ENCODE measurements at places on chromosomes 1 and 21.

GRCh38 chr1:88284066-88284465 lies 400.0 kb upstream of the PKN2 start:
- DNase-seq = no peak

- DNase-seq = no peak
These were observed 306.4 kb downstream of the DUSP10 start for GRCh38 chr1:221435504-221435904.

GRCh38 chr1:38512789-38513188 lies 346.8 kb downstream of the RRAGC start:
- DNase-seq = no peak

DNA sequence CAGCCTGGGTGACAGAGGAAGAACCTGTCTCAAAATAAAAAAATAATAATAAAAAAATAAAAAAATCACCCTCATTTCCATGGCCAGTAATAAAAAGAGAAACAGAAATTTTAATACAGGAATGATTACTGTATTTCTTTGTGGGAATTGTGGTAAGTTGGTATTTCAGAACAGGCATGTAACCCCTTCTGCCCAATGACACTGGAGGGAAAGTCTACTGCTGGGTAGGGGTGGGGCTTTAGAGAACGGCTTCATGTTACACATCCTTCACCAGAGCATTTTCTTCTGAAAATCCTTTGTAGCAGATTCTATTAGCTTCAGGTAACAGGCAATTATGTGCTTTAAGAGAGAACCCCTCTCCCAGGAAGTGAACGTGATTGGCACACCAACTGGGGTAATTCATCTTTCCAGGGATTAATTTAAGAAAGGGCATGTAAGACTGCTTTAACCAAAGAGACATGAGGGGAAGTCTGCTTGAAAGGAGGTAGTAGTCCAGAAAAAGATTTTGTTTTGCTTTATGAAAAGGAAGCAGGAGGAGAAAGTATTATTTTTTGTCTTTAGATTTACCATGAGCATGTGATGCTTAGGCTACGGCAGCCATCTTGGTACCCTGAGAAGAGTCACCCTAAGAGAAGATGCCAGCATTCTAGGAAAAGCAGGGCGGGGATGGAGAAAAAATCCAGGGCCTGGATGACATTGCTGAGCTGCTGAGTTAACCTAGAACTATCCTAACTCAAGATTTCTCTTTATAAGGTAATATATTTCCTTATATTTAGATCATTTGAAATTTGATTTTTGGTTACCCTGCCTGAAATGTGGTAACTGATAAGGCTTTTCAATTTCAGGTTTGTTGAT lies 57.7 kb upstream of the DPT start:
- no peak for DNase-seq

GRCh38 chr1:82562448-82562847 lies 761.7 kb downstream of the ADGRL2 start:
- DNase-seq = no peak

DNA sequence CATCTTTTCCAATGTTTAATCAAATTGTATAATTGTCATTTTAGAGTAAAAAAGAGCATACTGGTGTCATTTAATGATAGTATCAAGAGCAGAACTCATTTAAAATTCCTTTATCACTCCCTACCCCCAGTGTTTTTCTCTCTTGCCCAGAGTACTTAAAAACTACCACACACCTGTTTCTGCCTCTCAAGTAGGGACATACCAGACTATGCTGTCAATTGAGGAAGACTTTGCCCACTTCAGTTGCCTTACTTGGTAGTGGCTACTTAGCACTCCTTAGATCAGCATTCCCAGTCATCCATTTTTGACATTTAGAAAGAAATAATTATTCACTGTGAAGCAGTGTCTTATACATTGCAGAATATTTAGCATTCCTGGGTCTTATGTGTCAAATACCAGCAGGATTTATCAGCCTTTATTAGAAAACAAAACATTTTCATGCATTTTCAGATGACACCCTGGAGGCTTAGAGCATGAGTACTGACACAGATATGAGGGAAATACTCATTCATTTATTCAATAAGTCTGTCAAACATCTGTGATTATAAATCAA lies 127.5 kb upstream of the RGS1 start:
- DNase-seq = no peak

DNA sequence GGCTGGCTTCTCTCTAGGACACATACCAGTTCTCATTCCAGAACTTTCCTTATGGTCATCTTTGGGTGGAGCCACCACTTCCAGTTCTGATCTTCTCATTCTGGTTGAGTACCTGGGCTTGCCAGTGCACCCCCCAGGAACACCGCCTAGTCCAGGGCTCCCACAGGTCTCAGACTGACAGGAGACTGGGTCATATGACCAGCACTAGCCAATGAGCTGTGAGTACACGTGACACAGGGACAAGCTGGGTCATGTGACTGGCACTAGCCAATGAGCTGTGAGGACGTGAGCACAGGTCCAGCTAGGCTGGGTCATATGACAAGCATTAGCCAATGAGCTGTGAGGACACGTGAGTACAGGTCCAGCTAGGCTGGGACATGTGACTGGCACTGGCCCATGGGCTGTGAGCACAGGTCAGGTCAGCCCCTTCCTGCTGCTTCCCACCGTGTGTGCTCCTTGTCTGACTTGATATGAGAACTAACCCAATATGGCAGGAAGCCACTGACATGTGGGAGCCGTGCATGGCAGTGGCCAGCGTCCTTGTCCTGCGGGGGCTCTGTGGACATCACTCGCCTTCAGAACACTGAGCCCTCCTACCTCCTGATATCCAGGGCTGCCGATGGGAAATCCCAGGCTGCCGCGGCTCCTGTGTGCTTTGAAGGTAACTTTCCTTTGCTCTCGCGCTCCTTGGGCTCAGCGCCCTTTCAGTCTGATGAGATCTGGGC lies 22.7 kb downstream of the KRTAP10-1 start:
- peak; percentile 44 for DNase-seq
